ENCODE measurements at places on chromosomes 12 and 14.

- peak; percentile 72 for DNase-seq
Observed at GRCh38 chr12:80186727-80187217, 87.4 kb downstream of the OTOGL start.

- DNase-seq = no peak
Observed at GRCh38 chr12:110931315-110931728, 10.9 kb upstream of the MYL2 start.

GRCh38 chr12:67650388-67651131 is 2.0 kb downstream of the DYRK2 start:
- peak; percentile 67 for DNase-seq

DNA sequence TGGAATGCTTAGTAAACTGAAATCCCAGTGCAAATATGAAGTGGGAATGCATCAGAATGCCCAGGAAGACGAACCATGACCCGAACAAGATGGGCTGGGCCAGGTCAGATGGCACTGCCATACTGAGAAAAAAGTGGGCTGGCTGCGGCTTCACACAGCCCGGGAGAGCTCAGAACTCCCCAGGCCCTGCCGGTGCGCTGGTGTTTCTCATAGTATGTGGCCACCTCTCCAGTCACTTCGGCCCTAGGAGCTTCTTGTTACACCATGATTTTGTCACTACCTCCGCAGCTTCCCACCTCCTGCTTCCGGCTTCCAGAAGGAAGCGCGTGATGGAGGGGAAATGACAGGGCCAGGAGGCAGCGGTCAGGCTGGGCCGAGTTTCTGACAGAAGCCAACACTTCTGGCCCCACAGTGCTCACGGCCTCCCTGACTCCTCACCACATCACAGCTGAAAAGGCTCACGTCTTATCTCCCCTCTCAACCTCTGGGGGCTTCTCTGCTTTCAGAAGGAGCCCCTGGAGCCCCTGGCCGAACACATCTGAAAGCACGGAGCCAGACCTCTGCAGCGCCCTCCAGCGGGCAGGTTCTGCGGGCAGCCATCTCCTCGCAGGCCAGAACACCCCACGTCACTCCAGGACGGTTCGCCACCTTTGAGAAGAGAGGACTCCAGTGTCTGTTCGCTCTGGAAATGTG is 30.7 kb downstream of the DAD1 start:
- DNase-seq = no peak

DNA sequence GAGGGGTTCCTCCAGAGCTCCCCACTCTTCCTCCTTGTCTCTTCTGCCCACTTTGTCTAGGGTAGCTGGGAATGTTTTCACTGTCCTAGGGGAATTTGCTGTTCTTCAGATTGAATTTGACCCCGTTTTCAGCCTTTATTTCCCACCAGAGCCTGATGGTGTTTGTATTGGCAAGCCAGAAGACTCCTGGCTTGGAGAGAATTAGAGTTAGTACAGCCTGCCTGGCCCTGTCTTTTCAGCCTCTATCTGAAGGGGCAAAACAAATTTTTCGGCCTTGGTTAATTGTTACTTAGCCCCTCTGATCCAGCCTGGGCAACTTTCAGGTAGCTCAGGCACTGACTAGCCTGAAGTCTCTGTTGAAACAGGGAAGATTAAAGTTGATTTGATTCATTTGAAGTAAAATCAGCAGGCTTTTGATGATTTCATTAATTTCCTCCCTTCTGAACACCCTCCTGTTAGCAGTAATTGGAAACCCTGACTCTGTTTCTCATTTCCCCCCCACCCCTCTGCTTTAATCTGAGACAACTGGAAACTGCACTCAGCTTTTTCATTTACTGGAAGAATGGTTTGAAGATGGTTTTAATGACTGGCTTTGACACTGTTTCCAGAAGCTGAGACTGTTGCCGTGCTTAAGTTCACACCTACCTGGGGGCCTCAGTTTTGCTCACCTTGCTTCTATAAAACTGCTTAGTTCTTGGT is 63.3 kb downstream of the SUSD6 start:
- no peak for DNase-seq

DNA sequence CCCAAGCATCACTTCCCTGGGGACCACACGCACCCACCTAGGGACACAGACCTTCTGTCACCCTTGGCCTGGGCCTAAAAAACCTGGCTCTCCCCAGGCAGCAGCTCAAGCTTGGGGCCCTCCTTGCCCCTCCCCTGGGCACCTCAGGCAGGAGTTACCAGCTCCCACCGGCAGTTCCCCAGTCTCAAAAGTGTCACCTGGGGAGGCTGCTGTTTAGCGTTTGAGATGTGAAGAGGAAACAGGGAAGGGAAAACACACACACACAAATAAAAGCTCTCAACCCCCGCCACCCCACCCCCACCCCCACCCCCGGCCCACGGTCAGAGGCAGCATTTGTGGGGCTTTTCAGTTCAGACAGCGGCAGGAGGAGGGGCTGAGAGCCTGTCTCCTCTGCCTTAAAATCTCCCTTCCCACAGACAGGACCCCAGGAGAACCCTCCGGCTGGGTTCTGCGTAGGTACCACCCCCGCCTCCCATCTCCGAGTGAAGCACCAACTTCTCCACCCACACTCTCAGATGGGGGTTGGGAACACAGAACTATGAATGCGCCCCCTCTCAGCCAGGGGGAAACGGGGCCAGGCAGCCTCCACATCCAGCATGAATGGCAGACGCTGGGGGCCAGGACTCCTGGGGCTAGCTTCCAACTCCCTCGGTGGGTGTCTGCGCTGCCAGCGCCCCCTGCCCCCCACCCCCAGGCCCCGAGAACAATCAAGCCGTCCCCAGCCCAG is 3.0 kb downstream of the NCOR2 start:
- DNase-seq = no peak

GRCh38 chr12:58841058-58841798 is 79.1 kb downstream of the LRIG3 start:
- DNase-seq = no peak

- peak; percentile 95 for DNase-seq
Observed at GRCh38 chr12:3042394-3042793, 34.8 kb upstream of the TSPAN9 start.

GRCh38 chr14:71590131-71590530 is 342.1 kb upstream of the RGS6 start:
- DNase-seq = no peak

- DNase-seq = no peak
Observed at GRCh38 chr14:70315942-70316341, 43.5 kb downstream of the COX16 start.

DNA sequence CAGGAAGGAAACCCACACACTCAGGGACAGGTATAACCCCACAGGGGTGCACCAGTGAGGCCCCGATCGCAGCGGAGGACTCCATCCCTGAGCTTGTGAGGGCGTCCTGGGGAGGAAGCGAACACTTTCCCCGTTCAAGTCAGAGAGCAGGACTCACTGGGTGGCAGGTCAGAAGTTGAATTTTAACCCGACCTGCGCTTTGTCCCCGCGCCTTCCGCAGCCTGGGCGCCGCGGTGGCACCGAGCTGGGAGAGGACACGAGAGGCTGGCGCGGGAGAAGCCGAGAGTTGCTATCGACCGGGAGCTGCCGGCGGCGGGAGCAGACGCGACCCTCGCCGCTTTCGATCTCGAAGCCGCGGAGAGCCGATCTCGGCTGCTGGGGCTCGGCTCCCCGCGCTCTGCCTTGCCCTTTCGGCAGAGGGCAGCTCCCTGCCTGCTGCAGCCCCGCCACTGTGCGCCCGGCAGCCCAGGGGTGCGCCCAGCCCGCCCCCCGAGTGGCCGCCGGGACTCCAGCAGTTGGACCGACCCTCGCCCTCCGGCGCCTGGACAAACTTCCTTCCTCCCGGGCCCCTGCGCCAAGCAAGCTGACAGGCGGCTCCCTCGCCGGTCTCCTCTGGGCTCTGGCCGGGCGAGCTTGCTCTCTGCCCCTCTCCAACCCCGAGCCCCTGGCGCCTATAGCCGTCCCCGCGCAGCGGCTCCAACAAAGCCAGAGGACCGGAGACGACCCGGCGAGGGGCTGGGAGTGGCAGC is 918 bp downstream of the LIN7A start:
- DNase-seq = no peak

DNA sequence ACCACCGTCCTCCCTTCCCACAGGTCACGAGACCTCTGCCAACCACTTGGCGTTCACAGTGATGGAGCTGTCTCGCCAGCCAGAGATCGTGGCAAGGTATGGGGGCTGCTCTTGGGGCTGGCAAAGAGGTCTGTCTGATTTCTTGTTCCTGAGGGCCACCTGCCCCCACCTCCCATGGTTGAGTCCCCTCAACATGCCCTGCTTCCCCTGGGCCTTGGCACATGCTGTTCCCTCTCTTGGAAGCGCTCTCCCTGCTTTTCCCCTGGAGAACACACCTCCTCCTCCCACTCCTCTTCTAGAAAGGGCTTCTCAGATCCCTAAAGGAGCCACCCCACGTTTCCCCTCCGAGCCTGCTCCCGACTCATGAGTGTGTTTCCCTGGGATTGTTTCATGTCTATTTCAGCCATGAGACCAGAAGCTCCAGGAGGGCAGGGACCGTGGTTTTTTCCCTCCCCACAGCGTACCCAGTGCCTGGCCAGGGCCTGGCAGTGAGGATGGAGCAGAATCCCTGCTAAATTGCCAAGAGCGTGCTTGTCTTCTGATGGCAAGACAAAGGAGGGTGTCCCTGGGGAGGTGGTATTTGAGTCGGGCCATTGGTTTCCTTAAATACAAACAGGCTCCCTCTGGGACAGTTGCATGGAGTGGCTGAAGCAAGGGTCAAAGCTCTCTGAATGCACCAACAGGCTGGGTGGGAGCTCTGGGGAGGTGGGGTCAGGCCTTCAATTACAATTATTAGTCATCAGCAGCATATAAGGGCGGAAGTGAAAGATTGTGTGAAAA is 34.1 kb downstream of the CYP46A1 start:
- no peak for DNase-seq

DNA sequence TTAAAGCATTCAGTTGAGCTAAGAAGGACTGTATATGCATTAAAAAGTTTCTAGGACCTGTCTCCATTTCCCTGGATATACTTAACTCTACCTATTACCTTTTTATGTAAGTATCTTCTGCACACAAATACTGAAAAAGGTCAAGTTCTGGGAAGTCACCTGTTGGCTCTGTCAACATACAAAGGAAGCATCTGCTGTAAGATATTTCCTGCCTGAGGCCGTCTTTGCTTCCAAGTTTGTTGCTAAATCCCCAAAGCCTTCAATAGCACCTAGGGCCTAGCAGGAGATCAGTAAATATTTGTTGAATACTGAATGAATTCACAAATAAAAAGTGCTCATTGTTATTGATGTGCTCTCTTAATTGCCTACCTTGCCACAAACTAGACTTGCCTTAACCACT is 188.4 kb downstream of the DUSP6 start:
- no peak for DNase-seq

DNA sequence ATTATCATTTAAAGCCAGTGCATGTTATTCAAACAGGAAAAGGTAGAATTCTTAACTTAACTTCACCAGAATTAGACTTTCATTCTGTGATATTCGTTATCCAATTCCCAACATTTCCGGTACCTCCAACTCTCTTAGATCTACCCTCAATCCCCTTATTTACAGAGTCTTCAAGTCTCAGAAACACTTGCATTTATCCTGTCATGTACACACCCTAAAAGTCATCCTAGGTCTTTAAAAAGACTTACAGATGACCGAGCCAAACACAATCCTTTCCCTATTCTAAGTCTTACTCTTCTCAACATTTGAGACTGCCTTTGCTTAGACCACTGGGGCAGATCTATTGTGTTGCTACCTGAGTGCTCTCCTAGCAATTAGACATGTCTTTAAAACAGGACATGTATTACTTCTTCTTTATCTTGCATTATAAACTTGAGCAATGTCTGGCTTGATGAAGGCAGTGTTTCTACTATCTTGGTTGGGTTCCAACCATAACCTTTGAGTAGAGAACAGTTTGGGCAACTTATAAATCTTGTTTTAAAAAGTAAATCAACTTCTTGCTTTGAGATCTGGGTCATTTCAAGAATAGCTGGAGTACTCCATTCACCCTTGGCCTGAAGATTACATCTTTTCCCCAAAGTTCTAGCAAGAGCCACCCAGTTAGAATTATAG is 140.6 kb upstream of the PLEKHG7 start:
- DNase-seq = no peak

Data from NAMALWA (cell line).